Vagina (tissue), 2 donors: ENCODE measurements at places on chromosomes 1 and 21.

DNA sequence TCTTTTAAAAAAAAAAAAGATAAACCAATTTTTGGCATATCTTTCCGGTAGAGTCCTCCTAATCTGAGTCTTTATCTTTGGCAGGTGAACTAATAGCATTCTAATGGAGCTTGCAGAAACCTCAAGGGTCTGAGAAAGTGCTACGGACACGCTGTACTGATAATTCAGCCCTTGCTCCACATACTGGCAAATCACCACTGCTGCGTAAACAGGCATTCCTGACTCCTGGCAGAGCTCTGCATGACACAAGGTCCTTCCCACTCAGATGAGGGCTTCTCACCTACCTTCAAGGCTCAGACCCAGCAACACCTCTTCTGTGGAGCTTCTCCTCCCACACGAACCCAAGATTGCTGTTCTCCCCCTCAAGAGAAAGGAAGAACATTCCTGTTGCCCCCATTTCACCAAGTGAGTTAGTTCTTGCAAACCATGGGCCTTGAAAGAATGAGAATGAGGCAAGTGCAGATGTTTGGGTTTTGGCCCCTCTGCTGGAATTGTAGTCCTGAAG is 48.0 kb downstream of the LYST start:
- DNase-seq, result no peak

DNA sequence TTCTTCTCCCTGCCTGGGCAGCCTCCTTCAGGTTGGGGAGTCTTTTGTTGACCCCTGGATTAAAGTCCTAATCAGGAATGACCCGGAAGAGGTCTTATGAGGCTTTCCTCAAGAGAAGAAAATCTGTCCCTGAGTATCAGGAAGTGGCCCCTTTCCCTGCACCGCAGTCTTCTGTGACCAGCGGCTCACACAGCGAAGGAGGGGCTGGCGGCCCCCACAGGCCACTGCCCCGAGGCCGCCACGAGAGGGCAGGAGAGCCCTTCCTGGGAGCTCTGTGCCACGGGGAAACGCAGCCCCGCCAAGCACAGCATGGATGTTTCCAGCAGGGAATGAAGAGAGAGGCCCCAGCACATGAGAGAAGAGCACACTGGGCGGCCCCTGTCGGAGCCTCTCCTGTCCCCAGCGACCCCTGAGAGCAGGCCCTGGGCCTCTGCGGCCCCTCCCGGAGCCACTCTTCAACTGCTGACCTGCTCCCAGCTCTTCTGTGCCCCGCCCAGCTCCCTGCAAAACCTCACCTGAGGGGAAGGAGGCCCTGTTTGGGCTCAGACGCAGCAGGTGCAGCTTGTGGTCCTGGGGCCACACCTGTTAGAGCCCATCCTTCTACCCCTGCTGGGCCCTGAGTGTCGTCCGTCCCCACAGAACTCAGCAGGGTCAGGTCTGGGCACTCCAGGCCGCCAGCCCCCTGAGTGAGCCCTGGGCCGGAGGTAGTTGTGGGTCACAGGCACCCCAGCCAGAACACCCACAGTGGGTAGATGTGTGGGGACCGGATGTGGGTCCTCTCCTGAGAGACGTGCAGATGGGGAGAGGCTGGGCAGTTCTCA is 4.9 kb upstream of the POFUT2 start:
- peak; percentile 92 for DNase-seq

- no peak for DNase-seq
These were observed 68.3 kb downstream of the CHIA start for GRCh38 chr1:111358964-111359363.

GRCh38 chr1:87986130-87986866 is 657.6 kb downstream of the LMO4 start:
- no peak for DNase-seq

GRCh38 chr1:239861985-239862384 is 229.7 kb upstream of the FMN2 start:
- no peak for DNase-seq

DNA sequence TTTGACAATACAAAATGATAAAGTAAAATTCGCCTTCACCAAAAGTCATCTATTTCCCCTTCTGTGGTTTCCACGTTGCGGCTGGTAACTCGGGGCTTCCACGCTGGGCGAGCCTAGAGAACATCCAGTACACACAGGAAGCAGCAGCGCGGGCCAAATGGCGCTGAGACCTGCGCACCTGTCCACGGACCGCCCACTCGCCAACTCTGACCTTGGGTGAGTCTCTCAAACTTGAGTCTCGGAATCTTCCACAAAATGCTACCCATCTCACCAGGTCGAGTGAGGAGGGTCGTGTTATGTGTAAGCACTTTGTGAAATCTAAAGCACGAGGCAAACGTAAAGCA is 820 bp upstream of the TTF2 start:
- DNase-seq, result no peak

GRCh38 chr1:68301471-68302001 is 69.2 kb upstream of the WLS start:
- DNase-seq, result no peak

GRCh38 chr1:79215311-79215710 is 208.8 kb upstream of the ADGRL4 start:
- DNase-seq, result no peak

DNA sequence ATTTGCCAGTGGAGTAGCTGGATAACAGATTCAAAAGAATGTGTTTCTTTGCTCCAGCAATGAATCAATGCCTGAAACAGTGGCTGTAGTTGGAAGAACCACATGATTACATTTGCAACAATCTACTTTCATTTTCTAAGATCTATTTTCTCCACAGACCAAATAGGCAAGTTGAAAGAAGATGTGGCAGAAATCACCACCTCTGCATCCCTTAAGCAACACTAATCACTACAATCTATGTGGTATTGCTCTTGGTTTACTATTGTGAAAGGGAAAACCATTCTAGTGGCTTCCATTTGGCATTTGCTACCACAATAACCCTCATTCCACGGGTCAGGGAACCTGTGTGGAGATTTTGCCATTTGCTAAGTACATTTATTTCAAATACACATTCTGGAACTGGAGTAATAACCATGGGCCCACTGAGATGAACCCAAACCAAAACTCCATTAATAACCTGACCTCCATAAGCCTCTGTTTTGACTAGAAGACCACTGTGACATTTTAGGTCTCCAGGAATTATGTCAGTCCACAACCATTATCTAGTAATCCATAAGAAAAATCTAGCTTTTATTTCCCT is 66.3 kb downstream of the C1orf185 start:
- no peak for DNase-seq

DNA sequence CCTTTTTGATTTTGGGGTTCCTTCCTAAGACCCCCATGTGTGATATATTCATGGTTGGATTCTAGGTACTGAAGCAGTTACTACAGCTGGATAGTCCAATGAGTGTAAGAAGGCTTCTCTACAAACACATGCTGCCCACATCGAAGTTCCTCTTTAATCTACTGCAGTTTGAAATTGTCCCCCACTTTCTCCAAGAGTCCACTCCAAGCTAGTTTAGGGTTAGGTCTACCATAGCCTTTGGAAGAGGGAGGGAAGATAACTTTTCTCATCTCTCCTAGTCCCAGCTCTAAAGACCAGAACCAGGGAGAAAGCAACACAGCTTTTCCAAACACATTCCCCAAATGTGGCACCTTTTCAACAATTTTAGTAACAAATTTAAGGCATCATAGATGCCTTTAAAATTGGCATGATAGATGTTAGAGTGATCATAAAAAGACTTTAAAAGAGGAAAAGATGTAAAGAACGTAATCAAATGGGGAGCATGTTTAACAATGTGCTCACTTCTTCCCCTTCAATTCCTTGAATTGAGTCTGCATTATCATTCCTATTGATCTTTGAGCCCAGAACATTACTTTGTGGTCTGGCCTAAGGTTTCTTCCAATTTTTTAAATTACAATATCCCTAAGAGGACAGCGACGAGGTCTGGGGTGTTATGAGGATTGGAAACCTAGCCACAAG is 1.0 kb upstream of the EXO1 start:
- DNase-seq, result no peak

DNA sequence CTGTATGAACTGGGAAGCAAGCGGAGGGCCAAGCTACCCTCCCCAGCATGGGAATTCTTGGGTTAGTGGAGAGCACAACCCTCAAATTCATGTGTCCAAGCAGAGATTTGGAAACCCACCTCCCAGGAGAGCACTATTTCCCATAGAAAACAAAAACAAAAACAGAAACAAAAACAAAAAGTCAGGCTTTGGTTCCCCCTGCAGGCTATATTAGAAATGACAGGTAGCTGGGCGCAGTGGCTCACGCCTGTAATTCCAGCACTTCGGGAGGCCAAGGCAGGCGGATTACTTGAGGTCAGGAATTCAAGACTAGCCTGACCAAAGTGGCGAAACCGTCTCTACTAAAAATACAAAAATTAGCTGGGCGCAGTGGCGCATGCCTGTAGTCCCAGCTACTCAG is 10.8 kb downstream of the MINDY1 start:
- no peak for DNase-seq

GRCh38 chr1:54795356-54795665 is 5.8 kb downstream of the TTC22 start:
- no peak for DNase-seq

- no peak for DNase-seq
These were observed 122.2 kb downstream of the RUNX1 start for GRCh38 chr21:34926803-34927467.

DNA sequence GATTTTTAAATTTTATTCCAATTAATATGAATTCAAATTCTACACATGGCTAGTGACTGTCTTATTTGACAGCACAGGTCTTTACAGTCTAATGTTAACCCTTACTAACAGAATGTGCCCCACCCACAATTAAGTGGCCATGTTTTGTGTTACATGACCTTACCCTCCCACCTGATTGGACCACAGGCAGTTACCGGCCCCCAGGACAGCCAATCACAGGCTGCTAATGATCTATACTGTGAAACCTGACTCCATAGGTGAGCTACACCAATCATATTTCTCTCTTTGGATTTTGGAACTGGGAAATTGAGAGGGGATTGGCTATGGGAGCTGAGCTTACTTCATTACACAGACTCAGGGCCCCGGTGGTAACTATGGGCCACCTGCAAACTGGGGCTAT is 27.5 kb downstream of the ZP4 start:
- no peak for DNase-seq

- no peak for DNase-seq
These were observed 48.7 kb upstream of the ZC3H11B start for GRCh38 chr1:219661464-219662092.

DNA sequence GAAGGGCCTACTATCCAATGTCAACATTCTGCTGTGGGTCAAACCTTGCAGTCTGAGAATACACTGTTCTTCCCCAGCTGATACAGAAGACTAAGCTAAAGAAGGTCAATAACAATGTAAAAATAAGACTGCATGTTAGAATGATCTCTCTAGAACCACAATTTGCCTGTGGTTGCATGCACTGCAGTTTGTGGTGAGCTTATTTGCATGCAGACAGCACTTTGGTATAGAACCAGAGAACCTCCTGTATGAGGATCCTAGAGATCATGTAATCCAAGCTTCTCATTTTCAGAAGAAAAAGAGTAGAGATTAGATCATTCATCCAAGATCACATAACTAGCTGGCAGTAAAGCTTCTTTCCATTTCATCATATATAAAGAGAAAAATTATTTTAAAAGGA is 15.8 kb downstream of the SYNJ1 start:
- DNase-seq, result no peak
